ENCODE measurements at places on chromosomes 12 and 14. TPM values are rescaled to one million over a fixed set of nuclear protein-coding genes. Genes with fewer than 3 reads are reported as not detected.

GRCh38 chr12:21764065-21764464 lies 10.4 kb downstream of the KCNJ8 start:
- no peak for DNase-seq

DNA sequence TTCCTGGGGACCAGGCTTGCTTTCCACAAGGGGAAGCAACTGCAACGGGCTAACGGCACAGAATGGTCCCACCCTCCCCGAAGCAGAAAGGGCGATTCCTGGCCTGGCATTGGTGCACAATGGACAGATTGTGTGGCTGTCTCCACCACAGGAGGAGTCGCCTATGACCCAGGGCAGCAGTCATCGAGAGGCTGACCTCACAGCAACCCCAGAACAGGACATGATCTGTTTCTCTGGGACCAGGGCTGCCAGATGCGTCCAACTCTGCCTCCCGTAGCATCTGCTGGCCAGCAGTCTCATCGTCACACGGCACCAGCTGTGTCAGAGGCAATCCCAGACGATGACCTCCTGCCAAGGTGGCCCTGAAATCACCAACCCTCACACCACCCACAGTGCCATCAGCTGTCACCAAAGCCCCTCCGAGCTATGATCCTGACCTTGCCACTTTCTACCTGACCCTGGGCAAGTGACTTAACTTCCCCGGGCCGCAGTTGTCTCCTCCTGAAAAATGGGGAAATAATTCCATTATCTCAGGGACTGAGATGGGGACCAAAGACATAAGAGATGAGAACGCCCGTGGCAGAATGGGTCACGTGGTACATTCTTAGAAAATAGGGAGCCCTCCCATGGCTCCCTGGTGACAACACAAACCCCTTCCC lies 86.7 kb downstream of the CHGA start:
- no peak for DNase-seq

GRCh38 chr14:90511795-90512328 lies 115.0 kb downstream of the CALM1 start:
- DNase-seq: no peak

- DNase-seq: peak; percentile 93
These were observed 218.8 kb upstream of the BMP4 start for GRCh38 chr14:54175298-54175942.

DNA sequence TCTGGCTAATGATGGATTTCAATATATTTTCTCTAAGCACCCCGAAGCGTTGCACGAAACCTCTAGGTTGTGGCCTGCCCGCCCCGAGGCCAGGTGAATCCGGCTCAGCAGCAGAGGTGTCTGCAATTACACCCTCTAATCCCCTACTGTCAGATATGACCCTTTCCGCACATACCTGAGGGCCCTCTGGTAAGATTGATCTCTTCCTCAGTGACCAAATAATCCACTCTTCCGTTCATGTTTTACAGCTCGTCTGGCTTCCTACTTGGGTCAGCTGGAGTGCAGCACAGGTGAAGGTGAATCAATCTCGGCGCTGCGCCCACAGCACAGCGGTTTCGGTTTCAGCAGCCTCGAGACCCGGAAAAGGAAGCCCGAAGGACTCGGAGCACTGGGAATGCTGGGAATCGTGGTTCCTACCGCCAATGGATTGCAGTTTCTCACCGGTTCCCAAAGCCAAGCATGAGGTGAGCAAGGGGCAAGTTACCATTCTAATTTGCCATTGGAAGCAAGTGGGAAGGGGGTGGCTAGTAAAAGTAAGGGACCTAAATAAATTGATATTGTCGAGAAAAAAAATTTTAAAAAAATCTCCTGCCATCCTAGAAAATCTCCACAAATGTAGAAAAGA lies at the start of gene SYNJ2BP:
SYNJ2BP (minus strand) TSS at position 366 of the 625 bp plus-strand sequence; CDS start at position 239, 127 bp downstream.
- DNase-seq: peak; percentile 61

DNA sequence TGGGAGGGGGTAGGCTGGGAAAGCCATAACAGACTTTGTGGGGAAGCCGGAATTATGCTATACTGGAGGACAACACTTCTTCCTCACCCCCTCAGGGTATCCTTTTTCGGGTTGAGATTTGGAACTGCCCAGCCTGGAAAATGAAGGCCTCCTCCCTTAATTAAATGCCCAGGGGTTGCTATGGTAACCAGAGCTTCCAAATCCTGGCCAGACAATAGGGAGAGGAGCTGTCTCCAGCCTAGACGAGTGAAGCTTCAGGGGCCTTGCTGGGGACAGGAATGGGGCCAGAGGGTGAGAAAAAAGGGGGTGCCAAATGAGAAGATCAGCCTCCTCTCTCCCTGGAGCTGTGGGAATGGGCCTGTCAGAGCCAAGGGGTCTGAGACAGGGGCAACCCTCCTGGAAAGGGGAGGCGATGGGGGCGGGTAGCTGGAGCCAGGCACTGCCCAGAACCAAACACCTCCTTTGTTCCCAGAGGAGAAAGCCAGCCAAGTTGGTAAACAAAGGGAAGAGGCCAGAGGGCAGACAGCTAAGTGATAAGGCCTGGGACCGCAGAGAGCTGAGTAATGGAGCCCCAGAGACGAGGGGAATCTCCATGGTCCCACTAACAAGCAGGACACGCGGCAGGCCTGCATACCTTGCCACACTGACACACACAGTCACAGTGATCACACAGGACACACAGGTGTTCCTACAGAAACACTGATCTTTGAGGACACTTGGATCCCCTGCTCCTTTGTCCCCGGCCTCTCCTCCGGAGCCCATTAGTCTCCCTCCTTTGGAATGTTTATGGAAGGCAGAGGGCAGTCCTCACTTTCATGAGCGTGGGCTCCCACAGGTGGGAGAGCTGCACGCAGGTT lies 17.9 kb upstream of the RND1 start:
- peak; percentile 44 for DNase-seq

GRCh38 chr14:68736471-68736871 lies 56.4 kb downstream of the ZFP36L1 start:
- peak; percentile 64 for DNase-seq

DNA sequence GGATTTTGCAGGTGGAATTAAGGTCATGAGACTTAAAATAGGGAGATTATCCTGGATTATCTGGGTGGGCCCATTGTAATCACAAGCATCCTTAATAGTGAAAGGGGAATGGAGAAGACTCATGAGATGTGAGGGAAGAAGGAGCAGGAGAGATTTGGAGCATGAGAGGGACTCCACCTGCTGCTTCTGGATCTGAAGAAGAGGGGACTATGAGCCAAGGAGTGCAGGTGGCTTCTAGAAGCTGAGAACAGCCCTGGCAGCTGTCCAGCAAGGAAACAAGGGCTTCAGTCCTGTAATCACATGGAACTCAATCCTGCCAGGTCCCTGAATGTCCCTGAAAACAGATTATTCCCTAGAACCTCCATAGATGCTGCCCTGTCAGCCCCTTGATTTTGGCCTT lies 67.8 kb downstream of the PELI2 start:
- no peak for DNase-seq

DNA sequence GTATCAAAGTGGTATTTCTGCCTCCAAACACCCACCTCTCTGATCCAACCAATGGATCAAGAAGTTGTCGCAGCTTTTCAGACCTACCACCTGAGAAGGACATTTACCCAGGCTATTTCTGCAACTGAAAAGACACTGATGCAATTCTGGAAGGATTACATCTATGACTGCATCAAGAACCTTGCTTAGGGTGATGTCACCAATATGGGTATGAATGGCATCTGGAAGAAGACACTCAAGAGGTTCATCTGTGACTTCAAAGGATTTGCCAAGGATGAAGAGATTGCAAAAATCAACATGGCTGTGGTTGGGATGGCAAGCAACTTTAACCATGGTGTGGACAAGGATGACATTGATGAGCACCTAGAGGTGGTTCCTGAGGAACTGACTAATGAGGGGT lies 154.2 kb downstream of the PCNX1 start:
- no peak for DNase-seq

DNA sequence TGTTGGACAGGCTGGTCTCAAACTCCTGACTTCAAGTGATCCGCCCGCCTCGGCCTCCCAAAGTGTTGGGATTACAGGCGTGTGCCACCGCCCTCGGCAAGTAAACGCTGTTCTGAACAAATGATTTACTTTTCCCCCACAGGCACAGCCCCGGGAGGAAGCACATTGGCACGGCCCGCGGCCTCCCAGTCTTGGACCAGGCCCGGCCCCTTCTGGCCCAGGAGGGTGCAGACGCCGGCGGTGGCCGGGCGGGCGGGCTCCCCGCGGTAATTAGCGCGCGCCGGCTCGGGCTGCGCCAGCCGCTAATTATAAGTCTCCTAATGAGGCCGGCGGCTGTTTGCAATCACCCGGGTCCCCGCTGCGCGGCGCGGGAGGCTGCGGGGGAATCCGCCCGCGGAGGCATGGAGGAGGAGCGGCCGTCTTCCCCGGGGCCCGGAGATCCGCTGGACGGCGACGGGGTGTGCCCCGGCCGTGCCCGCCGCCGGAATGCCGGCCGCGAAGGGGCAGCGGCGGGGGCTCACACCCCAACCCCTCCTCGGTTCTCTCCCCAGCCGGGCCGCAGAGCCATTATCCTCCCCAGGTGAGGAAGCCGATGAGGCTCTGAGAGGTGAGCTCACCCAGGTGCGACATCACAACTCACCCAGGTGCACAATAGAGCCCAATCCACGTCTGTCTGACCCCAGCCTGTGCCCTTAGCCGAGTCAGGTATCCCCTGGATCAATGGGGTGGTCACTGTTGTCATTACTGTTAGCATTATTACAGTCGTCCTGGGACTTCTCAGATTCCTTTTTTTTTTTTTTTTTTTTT lies 3.3 kb upstream of the POP5 start:
- peak; percentile 47 for DNase-seq

GRCh38 chr12:62914443-62915203 lies 20.3 kb downstream of the PPM1H start:
- DNase-seq: no peak

GRCh38 chr14:94342334-94342934 lies 19.3 kb upstream of the SERPINA6 start:
- peak; percentile 90 for DNase-seq

GRCh38 chr14:100594625-100594951 lies 7.4 kb upstream of the BEGAIN start:
- DNase-seq: peak; percentile 7

DNA sequence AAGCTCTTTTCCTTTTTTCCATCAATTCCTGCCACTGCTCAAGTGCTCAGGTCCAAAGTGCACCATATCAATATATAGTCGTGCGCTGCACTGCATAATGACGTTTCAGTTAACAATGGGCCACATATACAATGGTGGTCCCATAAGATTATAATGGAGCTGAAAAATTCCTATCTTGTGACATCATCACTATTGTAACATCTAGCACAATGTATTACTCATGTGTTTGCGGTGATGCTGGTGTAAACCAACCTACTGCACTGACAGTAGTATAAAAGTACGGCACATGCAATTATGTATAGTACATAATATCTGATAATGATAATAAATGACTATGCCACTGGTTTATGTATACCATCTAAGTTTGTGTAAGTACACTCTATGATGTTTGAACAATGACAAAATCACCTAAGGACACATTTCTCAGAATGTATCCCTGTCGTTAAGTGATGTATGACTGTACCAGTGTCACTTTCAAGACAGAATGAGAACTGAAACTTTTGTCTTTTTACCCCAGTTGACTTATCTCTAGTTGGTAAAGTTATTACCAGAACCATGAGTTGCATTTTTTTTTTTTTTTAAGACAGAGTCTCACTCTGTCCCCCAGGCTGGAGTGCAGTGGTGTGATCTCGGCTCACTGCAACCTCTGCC lies 53.7 kb upstream of the INSM2 start:
- no peak for DNase-seq

GRCh38 chr14:61477712-61478462 lies 156.5 kb downstream of the PRKCH start:
- peak; percentile 56 for DNase-seq

GRCh38 chr12:87152841-87153528 lies 876.2 kb downstream of the C12orf50 start:
- DNase-seq: no peak

DNA sequence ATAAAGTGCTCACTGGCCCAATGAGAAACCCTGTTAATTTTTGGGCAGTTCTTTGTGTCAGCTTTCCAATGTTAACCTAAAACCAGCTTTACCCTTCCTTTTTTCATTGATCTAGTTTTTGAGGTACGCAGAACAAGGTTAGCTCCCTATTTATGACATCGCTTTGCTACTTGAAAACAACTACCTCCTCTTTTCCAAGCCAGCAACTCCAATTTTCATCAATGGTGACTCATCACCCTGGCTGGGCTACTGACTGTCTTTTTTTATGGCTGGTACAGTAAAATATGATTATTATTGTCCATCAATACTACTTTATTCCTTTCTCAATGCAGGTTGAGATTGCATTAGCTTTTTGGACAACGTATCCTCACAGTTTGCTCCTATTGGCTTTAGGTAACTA lies 22.5 kb upstream of the AKAP6 start:
- DNase-seq: no peak

DNA sequence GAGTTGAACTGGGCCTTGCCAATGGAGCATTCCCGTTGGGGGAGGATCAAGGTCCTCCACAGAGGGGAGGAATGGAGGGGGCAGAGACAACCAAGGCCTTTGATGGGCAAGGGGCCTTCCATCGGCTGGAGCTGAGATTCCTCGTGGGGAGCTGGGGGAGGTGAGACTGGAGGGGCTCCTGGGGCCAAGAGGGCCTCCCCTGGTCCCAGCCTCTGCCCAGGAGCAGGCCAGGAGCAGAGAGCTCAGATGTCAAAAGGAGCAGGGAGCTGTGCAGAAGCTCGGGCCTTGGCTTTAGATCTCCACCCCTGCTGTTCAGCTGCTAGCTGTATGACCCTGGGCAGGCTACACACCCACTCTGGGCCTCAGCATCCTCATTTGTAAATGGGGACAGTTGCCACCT lies 24.0 kb downstream of the TMEM63C start:
- no peak for DNase-seq

DNA sequence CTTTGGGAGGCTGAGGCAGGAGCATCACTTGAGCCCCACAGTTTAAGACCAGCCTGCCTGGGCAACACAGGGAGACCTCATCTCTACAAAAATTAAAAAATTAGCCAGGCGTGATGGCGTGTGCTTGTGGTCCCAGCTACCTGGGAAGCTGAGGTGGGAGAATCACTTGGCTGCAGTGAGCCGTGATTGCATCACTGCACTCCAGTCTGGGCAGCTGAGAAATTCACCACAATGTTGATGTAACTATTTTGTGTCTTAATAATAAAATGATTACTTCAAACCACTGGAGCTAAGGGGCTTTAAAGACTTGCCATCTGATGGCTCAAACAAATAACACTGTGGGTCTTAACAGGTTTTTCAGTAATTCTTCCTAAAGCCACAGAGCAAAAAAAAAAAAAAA lies 10.8 kb downstream of the ERH start:
- no peak for DNase-seq

MGP gene
- 175 TPM for total RNA-seq

MED6 gene
- 27.0 TPM for total RNA-seq

KRT74 gene
- total RNA-seq: not detected

SYT10 gene
- 0.12 TPM for total RNA-seq

GPR137C gene
- 0.71 TPM for total RNA-seq

ENDOU gene
- total RNA-seq: not detected

FGF6 gene
- not detected for total RNA-seq

GLIPR1L1 gene
- total RNA-seq: not detected

SLC7A7 gene
- 28.0 TPM for total RNA-seq

IGFBP6 gene
- total RNA-seq: 42.5 TPM

KRT72 gene
- total RNA-seq: not detected

FBLN5 gene
- total RNA-seq: 83.0 TPM

LRRC23 gene
- 61.0 TPM for total RNA-seq

SLC7A8 gene
- total RNA-seq: 74.0 TPM

Measured in lung (tissue), 17 donors.